D721Med (cell line): ENCODE measurements at places on chromosomes 1 and 21.
A peak's percentile ranks its signal among the peaks of the same experiment; 100 is the strongest.

DNA sequence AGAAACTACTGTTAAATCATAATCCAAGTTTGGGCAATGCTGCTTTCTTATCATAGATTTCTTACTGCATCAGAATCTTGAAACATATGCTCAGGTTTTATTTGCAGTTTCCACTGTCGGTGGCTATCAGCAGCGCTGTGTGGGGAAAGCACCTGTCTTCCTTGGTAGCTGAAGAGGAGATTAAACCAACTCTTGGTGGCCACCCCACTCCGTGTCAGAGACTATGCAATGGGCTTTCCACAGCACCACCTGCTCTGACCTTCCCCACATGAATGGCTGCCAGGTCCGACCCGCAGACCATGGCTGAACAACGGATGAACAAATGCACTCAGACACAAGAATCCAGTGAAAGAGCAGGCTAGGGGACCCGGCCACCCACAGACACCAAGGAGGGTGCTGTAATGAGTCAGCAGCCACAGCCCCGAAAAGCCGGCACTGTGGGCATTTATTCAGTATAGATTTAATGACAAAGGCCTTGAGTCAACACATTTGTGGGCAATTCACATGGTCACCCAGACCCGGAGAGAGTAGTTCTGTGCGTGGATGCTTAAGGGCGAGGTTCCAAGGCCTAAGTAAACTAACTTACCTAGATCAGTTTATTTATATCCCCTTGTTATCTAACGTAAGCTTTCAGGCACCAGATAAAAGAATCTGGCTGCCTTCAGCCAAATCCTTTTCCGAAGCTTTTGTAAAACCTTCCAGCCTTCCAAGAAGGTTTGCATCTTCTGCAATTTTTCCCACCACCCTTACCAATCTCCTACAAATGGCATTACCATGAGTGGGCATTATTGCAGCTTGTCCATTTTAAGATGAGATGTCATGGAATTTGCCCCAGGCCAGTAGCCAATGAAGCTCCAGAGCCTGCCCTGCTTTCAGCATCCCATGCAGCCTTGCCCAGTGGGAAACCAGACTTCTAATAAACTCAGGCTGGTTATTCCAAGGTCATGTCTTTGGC lies 82.7 kb downstream of the HLCS start:
- no peak for DNase-seq

DNA sequence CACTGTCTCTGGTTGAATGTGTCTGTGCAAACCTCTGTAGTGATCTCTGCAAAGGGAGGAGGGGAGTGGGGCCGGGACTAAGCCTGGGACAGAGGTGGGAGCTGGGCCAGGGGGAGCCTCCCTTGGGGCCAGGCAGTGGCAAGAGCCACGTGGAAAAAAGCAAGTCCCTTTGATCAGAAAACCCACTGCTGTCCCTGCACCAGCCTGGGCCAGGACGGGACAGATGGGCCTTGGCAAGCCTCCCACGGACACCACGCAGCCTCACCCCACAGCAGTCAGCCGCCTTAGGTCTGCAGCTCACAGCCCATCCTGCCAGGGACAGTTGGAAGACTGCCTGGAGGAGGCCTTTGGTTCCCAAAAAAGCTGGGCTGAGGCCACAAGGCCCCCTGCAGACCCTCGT lies 11.7 kb upstream of the TRAPPC10 start:
- DNase-seq = no peak

DNA sequence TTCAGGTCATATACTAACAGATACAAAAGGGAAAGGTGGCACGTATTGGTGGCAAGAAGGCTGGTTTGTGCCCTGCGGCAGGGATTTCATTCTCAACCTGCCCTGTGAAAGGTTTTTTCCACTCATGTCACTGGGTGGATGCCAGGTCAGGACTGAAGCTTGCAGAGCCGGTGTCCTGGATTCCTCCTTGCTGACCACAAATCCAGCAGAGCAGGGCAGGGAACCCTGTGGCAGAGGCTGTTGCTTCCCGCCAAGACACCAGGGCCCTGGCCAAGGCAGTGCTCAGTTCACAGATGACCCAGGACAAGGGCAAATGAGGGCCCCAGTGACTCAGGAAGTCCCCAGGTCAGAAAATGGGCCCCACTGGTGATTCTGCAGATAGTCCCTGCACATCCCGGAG lies 16.4 kb downstream of the BSND start:
- DNase-seq = no peak

DNA sequence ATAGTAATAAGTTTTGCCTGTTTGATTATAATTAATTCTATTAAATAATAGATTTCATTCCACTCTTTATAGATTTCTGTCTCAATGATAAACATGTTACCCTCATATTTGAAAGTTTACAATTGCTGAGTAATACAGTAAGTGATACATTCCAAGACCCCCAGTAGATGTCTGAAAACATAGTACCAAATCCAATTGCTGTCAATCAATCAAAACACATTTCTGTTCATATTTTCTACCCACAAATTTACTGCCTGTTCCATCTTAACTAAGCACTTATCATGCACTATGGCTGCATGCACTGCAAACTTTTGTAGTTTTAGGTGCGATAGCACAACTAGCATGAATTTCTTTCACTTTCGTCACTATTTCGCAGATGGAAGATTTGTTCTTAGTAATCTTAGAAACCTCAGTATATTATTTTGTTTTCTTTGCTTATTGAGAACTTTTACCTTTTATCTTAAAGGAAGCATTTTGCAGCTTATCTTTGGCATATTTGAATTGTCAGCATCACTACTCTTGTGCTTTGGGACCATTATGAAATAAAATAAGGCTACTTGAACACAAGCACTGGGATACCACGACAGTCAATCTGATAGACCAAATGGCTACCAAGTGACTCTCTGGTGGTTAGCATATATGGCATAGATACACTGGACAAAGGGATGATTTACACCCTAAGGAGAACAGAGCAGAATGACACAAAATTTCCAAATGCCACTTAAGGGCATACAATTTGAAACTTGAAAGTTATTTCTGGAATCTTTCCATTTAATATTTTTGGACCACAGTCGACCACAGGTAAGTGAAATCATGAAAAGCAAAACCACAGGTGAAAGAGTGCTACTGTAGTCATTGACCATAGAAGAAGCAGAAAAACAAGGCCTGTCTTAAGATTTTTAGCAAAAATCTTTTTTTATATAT lies 67.6 kb downstream of the RGS13 start:
- no peak for DNase-seq

- no peak for DNase-seq
These were observed 13.6 kb upstream of the PLPPR4 start for GRCh38 chr1:99250728-99251127.

GRCh38 chr1:37814252-37814651 lies 6.2 kb upstream of the YRDC start:
- DNase-seq = no peak

DNA sequence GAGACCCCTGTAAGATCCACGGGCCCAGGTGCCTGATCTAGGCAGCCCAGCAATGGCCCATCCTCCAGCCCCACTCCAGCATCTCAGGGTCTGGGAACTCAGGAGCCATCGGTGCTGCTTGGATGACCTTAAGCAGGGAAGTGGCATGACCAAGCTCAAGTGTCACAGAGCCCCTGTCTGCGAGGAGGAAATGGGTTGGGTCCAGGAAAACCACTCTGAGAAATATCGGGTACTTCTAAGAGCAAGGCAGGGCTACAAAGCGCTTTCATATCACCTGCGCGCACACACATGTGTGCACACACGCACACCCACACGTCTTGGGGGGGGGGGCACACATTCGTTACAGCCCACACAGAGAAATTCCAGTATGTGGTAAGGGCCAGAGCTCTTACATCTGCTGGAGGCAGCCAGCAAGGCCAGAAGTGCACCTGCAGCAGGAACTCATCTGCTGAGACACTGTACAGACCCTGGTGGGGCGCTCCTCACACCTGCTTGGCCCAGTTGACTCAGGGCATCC lies 32.6 kb upstream of the SPOCD1 start:
- DNase-seq = no peak

DNA sequence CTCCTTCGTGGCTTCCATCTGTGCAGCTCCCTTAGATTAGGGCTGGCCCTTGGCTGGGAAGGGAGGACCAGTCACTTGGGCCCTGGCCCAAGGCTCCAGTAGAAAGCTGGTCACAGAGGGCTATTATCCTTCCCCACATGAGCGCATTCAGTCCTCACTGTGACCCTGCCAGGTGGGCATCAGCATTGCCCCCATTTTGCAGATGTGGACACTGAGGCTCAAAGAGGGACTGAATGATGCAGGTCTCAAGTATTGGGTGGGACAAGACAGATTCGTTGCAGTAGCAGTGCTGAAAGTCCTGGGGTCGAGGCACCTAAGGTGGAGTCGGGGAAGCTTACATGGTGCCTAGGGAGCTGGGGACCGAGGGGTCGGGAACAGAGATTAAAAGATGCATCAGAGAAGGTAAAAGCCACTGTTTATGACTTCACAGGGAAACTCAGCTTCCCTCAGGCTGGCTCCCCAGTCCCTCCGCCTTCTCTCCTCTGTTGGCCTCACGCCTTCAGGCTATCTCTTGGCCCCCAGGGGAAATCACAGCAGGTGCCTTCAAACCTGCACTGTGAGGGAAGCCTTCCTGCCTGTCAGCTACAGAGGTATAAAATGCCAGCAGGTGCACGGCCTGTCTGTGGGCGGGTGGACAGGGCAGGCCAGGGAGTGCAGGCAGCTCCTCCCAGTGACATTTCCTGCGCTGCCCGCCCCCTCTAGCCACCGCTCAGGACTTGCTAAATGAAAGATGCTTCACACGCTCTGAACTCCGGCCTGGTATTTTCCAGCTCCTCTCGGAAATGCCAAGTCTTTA lies 178.4 kb downstream of the GRIK3 start:
- DNase-seq = no peak

GRCh38 chr1:5287178-5288150 lies 633.1 kb downstream of the AJAP1 start:
- DNase-seq = no peak

- no peak for DNase-seq
These were observed 3.2 kb downstream of the MECR start for GRCh38 chr1:29227511-29227910.

DNA sequence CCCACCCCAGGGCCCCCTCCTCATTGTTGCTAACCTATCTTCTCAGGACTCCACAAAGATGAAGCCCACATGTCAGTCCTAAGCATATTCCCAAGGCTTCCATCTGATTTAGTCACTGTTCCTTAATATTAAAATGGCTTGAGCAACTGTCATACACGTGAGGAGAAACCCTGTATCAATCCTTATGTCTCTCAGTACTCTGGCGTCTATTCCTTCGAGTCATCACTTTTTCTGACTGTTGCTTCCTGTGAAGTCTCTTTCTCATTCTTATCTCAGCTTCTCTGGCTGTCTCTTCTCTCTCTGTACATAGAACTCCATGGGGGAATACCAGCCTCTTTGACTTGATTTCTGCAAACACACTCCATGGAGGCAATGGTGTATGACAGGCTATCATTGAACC lies 98.4 kb downstream of the C4BPA start:
- DNase-seq = no peak

- DNase-seq = no peak
These were observed 3.3 kb upstream of the ZBTB18 start for GRCh38 chr1:244047621-244048255.

DNA sequence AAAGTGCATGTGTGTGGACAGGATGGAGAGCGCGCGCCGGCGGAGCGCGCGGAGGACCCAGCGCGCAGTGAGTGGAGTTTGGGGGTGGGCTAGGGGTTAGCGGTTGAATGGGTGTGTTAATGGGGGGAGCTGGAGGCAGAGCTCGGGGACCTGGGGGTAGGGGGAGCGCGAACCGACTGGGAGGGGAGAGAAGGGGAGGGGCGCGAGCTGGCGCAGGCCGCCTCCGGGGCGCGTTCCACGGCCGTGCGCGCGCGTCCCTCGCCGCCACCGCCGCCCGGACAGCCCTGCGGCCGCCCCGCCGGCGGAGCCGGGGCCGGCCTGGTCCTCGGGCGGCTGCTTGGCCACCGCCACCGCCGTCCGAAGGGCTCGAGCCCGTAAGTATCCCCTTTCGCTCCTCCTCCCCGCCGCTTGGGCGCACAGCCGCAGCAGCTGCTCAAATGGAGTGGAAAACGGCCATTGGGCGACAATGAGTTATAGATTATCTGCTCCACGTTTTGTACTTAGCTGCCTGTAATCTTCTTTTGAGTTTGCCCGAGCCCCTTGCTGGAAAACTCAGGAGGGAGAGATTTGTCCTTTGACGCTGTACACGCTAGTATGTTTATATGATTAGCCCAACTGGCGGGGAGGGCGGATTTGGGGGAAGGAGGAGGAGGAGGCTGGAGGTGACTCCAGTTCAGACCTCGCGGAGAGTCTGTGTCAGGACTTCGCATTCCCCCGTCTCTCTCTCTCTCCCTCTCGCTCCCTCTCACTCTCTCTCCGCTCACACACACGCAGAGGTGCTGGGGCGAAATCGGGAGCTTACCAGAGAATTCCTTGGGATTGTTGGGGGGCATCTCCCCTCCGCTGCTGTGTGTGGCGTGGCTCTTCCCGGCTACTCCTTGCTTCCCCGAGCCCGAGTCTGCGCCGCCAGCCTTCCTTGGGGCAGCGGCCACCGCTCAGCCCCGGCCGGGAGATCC lies at the start of gene ADGRL2:
Gene ADGRL2, plus strand, starts transcription at position 240 of the 956 bp plus-strand sequence. CDS start 36,051 bp downstream, outside the sequence.
- no peak for DNase-seq

- no peak for DNase-seq
These were observed 27.4 kb downstream of the SLC5A9 start for GRCh38 chr1:48249868-48250267.

DNA sequence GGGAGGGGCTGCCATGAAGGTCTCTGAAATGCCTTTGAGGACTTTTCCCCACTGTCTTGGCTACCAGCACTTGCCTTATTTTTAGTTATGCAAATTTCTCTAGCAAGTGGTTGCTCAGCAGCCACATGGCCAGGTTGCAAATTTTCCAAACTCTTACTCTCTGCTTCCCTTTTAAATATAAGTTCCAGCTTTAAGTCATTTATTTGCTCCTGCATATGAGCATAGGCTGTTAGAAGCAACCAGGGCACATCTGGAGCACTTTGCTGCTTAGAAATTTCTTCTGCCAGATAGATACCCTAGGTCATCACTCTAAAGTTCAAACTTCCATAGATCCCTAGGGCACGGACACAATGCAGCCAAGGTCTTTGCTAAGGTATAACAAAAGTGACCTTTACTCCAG lies 44.8 kb downstream of the DDAH1 start:
- DNase-seq = no peak

GRCh38 chr1:65002508-65003315 lies 36.4 kb upstream of the JAK1 start:
- no peak for DNase-seq

- DNase-seq = no peak
These were observed 12.4 kb downstream of the GALNT2 start for GRCh38 chr1:230079199-230080024.

- DNase-seq = no peak
These were observed 105.3 kb downstream of the BACH1 start for GRCh38 chr21:29403922-29404538.

DNA sequence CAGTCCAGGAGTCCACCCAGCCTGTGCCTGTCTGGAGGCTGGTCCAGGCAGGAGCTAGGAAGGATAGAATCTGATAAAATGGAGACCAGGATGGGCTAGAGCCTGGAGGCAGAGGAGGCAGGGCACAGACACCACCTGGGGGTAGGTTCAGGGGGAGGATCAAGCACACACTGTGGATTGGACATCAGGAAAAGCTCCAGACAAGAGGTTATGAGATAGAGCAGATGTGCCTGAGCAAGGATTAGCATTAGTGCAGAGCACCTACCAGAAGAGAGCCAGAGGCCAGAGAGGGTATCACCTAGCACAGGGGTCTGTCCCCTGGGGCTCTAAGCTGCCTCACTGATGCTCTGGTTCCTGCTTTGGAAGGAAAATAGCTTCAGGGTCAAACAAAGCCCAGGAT lies 216.7 kb upstream of the ZC3H12A start:
- DNase-seq = peak; percentile 42
